ENCODE measurements at places on chromosomes 7 and 10. TPM values are rescaled to one million over a fixed set of nuclear protein-coding genes. Genes with fewer than 3 reads are reported as not detected.

Gene NRP1
- 170 TPM for total RNA-seq

Gene NPSR1
- total RNA-seq: not detected

Gene SFTPA1
- 0.88 TPM for total RNA-seq

Gene LGI1
- 3.6 TPM for total RNA-seq

Gene PCLO
- total RNA-seq: 7.2 TPM

Gene TIAL1
- 90.5 TPM for total RNA-seq

Gene JAKMIP3
- total RNA-seq: 0.35 TPM

Gene MYO1G
- total RNA-seq: 3.6 TPM

Gene PNLIPRP1
- not detected for total RNA-seq

Gene ABCA13
- 3.8 TPM for total RNA-seq

Gene WDR86
- total RNA-seq: 93.8 TPM

Gene CDNF
- 3.1 TPM for total RNA-seq

Gene PILRA
- 6.1 TPM for total RNA-seq
